Stimulated activated CD4-positive, alpha-beta T cell treated with anti-CD3 and anti-CD28 coated beads, Interleukin-15, amount 100 ng/mL, for 48 hours (primary cell): ENCODE measurements at places on chromosomes 2 and 18.

DNA sequence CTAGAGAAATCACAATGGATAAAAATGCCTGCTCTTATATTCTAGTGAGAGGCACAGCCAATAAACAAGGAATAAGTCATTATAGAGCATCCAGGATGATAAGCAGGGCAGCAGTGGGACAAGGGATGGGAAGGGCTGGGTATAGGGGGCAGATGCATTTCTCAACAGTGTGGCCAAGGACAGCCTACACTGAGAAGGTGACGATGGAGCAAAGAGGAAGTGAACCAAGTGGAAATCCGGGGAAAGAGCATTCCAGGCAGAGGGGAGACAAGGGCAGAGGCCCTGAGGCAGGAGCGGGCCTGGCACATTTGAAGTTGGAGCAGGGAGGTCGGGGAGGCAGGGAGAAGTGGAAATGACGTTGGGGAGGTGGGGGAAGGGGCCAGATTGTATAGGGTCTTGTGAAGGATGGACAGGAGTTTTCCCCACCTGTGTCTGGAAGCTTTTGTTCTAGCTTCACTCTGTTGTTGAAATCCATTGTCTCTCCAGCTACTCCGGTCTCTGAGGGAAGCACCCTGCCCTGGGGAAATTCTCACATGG lies 17.6 kb downstream of the TMEM177 start:
- DNase-seq: no peak

DNA sequence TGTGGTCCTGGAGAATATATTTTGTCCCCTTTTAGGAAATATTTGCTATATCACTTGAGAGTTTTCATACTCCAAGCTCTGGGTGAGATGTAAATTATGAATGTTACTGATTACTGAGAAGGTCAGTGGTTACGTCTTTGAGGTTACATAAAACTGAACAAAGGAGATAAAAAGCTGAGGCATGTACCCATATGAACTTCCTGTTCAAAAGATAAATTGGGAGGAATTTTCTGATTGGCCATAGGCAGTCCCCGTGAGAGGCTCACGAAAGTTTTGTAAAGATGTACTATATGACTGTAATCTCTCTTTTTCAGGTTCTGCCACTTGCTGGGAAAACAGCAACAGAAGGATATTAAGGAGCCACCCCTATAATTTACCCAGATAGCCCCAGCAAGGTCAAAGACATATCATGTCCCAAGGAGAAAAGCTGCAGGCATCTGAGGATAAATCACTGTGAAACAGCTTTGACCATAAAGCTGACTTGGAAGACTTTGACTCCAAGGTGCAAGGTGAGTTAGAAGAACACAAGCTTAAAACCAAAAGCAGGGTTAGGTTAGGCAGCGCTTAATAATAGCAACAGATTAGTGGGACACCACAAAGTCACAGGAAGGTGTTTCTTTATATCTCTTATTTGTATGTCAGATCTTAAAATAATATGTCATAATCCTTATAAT lies 90.4 kb downstream of the OSBPL6 start:
- DNase-seq: no peak

GRCh38 chr2:207082619-207083018 lies 83.1 kb downstream of the KLF7 start:
- no peak for DNase-seq

- DNase-seq: no peak
Observed at GRCh38 chr2:72813841-72814240, 12.0 kb downstream of the EXOC6B start.

- no peak for DNase-seq
Observed at GRCh38 chr2:11539317-11540147, 5.7 kb downstream of the GREB1 start.

DNA sequence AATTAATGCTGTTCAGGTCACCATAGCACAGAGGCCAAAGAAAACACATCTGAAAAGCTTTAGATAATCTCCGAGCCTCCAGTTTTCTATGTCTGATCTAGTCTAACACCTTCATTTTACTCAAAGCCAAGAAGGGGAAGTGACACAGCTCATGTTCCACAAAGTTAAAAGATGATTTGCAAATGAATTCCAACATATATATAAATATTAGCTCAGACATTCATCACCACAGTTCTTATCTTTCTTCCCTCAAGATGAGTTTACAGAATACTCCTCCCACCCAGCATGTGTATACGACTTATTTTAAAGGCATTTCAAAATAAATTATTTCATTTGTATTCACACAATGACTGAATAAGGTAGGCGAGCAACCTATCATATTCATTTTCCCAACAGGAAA lies 82.4 kb downstream of the AAK1 start:
- DNase-seq: no peak

DNA sequence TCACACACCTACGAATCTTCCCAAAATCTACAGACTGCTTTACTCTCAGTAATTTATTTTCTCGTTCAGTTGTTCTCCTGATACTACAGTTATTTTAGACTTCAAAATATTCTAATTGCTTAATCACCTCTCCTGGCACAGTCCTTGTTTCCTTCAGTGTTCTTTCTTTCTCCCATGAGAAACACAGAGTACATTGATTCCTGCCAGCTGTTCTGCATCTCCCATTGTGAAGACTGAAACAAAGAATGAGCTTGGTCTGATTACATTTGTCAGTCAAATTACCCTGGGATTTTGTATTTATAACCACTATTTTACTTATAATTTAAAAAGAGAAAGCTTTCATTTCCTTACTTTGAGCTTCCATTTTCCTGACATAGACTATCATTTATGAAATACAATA lies 63.9 kb upstream of the TANK start:
- no peak for DNase-seq

DNA sequence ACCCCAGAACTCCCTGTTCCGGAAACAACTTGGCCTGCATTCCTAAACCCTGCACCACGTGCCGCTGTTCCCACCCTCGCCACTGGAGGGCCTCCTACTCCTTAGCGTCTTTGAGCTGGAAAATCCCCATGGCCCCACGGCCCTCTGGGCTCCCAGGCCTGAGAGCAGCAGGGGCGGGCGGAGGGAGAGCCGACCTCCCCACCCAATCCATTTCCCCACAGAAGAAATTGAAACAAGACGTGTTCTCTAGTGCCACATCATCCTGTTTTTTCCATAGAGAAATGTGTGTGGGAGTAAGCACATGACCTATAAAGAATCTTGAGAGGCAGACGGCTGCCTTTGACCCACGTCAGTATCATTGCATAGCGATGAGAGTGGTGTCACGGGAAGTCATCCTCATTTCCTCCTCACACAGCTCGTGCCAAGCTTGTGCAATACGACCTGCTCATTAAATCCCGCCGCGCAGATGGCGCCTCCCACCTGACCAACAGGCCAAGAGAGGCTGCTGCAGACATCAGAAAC lies 79.2 kb downstream of the LAMA1 start:
- no peak for DNase-seq

- peak; percentile 62 for DNase-seq
Observed at GRCh38 chr2:208040199-208041171, 15.2 kb upstream of the PLEKHM3 start.

- DNase-seq: no peak
Observed at GRCh38 chr2:31828891-31829290, 181.9 kb downstream of the MEMO1 start.

- no peak for DNase-seq
Observed at GRCh38 chr2:212423089-212423488, 115.5 kb downstream of the ERBB4 start.

DNA sequence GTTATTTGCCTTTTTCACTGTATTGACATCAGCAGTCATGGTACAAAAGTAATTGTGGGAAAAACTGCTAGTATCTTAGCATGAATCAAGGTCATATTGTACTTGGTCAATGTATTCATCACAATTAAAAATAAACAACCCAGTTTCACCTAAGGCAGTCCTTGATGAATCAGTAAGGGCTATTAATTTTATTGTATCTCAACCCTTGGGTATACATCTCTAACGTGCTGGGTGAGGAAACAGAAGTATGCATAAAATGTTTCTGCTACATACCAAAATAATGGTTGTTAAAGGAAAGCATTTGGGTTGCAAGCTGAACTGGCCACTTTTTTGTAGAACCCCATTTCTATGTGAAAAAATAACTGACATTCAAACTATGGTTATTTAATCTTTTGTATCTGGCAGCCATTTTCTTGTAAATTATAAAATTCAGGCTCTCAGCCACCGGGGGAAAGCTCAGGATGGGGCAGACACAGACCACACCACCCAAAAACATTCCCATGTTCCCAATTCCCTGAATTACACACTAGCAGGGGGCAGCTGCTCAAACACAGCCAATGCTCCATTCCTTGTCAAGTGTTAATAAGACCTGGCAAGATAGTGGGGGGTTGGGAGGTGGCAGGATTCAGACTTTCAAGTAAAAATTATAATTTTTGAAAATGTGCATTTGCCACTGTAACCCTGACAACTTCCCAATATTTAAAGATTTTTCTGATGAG lies 49.3 kb downstream of the OLA1 start:
- no peak for DNase-seq

DNA sequence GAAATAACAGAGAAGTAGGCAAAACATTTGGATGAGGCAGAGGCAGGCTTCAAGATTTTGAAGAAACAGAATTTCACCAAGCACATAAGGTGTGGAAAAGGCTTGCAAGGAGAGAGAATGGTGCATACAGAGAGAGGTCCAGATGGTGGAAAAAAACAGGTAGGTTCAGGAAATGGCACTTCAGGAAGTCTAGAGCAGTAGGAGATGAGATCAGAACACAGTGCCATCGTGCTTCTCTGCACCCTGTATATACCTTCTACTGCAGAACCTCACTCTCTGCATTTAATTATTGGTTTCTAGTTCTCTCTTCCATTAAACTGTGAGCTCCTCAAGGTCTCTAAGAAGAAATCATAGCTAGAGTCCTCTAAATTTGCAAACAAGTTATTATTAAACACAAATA lies 2.4 kb downstream of the PAIP2B start:
- no peak for DNase-seq

DNA sequence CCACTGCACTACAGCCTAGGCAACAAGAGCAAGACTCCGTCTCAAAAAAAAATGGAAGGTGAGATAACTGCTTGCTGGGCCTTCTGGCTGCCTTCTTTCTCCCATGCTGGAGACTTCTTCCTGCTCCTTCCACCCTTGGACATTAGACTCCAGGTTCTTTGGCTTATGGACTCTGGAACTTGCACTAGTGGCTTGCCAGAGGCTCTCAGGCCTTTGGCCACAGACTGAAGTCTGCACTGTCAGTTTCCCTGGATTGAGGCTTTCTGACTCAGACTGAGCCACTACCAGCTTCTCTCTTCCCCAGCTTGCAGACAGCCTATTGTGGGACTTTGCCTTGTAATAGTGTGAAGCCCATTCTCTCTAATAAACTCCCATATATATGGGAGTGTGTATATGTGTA lies 118.5 kb upstream of the SLC14A2 start:
- DNase-seq: no peak

DNA sequence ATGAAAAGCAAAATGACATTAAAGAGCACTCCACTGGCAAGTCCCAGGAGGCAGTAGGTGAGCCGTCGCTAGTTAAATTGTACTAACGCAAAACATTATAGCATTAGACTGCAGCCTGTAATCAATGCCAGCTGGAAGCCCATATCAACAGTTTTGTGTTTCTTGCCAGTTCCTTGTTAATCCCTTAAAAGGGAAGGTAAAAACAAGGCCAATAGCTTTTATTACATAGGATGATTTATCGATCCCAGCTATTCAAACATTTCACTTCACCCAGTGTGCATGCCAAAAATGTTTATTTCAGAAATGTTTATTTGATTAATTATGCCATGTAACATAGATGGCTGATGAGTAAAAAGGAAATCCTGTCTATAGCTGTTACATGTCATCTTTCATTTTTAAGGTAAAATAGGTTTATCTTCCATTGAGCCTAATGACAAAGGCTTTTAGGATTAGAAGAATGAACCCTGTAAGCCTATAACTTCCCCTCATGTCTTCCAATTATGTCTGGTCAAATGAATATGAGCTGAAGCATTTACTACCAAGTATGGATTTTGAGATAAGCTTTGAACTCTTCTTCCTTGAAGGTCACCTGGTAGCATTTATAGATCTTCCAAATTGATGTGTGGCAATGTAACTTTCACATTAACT lies 591.2 kb downstream of the RNF144A start:
- no peak for DNase-seq

DNA sequence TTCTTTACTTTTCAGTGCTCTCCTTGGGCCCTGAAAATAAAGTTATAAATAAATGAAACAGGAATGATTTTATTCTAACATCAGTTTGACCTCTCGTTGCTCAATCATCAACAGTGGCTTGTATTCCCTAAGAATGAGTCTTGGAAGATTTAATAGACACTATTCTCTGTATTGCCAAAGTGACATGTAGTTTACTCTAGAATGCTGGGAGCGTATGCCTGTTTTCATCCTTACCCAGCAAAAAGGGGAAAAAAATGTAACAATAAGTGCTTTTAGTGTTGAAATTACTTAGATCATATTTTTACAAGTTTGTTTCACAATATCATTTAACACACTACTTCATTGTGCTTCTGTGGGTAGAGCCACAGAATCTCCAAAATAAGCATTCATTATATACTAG lies 240.6 kb upstream of the CWC22 start:
- DNase-seq: no peak
